ENCODE measurements at places on chromosomes 11 and 22. TPM values are rescaled to one million over a fixed set of nuclear protein-coding genes. Genes with fewer than 3 reads are reported as not detected.

Gene OR8D4
- not detected for total RNA-seq

Gene ELFN2
- total RNA-seq: 4.6 TPM

Gene CHRM1
- not detected for total RNA-seq

Gene IL17REL
- not detected for total RNA-seq

Gene UPK3A
- total RNA-seq: 2.0 TPM

Gene SLC43A1
- total RNA-seq: 3.6 TPM

Gene GSTT2B
- total RNA-seq: 2.1 TPM

Gene ZP1
- not detected for total RNA-seq

- no peak for DNase-seq
Observed at GRCh38 chr22:50305393-50305922, 2.0 kb downstream of the PLXNB2 start.

DNA sequence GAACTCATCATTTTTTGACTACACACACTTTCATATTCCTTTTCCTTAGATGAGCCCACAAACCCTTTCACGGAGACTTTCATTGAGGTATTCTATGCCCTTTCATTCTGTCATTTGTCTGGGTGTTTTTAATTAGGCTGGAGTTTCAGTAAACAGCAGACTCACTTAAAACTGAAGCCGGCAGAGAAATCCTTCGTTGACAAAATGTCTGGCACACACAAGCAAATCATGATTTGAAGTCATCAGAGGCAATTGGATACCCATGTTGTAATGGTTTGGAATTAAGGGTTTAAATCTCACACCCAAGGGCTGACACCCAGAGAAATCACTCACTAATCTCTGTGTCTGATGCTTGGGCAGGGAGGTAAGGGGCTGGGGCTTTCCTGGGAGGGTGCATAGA lies 127.1 kb downstream of the EHF start:
- DNase-seq: no peak

DNA sequence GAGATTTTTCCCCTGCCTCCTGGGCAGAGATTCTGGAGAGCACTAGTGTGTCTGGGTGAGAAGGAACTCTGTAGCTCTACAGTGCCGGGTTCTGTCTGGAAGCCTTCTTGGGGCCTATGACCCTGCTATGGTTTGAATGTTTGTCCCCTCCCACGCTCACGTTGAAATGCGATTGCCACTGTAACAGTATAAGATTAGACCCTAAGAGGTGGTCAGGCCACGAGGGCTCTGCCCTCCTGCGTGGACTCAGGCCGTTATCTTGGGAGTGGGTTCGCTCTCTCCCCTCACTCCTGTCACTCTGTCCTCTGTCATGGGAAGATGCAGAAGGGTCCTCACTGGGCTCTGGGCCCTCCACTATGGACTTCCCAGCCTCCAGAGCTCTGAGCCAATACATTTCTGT lies 3.5 kb downstream of the AP5B1 start:
- DNase-seq: no peak

DNA sequence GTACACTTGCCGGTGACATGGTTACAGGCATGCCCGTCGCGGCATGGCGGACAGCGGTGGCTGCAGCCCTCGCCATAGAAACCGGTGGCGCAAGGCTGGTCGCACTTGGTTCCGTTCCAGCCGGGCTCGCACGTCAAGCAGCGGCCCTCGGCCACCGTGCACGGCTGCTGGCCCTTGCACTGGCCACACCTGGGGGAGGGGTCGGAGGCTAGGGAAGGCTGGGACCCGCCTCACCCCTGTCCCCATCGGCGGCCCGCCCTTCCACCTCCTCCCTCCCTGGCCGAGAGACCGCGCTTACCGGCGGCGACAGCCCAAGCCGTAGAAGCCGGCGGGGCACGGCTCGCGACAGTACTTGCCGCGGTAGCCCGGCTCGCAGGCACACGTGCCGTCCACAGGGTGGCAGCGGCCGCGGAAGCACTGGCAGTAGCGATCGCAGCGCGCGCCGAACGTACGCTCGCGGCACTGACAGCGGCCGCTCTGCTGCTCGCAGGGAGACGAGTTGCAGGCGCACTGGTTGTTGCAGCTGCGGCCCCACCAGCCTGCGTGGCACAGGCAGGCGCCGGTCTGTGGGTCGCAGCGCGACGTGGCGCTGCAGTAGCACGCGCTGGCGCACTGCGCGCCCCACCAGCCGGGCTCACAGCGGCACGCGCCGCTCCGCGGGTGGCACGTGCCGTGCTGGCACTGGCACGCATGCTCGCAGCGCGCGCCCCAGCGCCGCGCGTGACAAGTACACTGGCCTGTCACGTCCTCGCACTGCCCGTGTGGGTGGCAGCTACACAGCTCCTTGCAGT lies 6.7 kb downstream of the SCARF2 start:
- no peak for DNase-seq

- DNase-seq: no peak
Observed at GRCh38 chr11:96827164-96827563, 437.4 kb downstream of the JRKL start.

DNA sequence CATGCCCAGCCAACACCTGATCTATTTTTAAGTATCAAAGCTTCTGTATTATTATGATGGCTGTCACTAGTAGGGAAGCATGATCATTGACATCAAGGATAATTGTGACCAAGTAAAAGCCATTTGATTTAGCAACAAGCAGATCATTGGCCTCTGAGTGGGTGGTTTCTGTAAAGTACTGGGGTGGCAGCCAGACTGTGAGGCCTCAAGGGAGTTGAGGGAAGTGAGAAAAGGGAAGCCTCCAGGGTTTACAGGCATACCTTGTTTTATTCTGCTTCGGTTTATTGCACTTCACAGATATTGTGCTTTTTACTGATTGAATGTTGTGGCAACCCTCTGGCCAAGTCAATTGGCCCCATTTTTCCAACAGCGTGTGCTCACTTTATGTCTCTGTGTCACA lies 60.1 kb downstream of the PRR5L start:
- DNase-seq: no peak

DNA sequence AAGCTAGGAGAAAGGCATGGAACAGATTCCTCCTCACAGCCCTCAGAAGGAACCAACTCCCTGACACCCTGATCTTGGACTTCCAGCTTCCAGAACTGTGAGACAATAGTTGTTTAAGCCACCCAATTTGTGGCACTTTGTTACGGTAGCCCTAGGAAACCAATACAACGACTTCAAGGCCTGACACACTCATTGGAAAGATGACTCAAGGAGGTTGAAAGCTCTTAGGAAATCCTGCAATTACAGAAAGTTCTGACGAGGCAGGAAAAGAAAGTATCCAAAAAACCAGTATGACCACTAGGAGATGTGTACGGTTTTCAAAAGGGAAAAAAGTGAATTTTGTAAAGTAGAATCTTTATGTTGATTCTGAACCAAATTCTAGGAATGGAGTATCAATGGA lies 161.4 kb downstream of the SWAP70 start:
- DNase-seq: no peak

- no peak for DNase-seq
Observed at GRCh38 chr11:65630215-65630614, 7.7 kb upstream of the SIPA1 start.

DNA sequence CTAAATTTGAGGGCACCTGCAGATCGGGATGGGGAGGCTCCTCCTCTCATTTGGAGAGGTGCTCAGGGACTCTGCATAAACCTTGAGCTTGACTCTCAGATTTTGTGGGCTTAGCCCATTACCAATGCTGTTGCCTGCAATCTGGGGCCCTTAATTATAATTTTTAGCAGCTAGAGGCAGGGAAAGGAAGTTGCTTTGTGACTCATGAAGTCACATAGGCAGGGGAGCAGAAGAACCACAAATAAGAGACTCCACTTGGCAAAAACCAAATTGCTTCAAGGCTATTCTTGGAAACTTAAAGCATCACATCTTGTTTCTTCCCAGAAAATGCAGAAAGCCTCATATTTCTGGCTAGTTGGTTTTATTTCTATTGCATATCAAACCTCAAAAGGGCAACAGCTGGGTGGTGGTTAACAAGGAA lies 46.9 kb downstream of the MICAL2 start:
- DNase-seq: no peak

- DNase-seq: no peak
Observed at GRCh38 chr11:63262547-63262946, 19.1 kb upstream of the SLC22A25 start.

DNA sequence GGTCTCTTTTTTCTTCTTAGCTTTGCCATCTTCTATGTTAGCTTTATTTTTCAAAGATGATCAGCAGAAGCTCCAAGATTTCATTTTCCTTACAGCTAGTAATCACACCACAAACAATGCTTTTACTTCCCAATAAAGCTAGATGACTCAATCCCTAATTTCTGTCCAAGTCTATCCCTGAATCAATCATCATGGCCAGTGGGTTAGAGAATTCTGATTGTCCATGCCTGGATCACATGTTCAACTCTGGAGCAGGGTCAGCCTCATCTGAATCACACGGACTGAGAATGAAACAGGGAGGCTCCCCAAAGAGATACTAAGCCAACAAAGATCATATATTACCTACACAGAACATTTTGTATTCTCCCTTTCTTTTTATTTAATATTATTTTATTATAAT lies 79.6 kb downstream of the BBOX1 start:
- DNase-seq: no peak

DNA sequence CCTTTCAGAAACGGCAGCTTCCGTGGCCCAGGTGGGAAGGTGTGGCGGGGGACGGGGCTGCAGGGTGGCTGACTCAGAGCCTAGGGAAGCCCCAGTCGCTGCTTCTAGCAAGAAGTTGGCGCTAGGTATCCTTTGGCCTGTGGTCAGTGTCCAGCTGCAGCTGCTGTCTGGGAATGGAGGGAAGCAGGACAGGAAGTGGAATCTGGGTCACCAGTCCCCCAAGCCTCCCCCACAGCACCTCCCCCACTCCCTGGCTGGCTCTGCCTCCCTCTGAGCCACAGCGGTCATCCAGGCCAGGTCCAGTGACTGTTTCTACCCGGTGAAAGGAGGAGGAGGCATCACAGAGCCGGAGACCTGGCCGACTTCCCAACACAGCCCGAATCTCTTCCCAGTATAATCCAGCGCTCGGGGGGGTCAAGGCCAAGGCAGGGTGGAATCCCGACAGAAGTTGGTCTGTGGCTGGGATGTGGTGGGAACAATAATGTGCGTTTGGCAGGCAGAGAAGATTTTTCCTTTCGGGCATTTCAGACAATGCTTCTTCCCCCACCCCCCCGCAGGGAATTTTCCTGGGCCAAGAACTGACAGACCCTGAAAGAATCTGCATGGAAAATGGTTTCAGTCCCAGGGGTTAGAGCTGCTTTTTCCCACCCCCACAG lies 45.1 kb downstream of the C11orf96 start:
- peak; percentile 13 for DNase-seq

- no peak for DNase-seq
Observed at GRCh38 chr11:125123947-125124617, 12.7 kb upstream of the TMEM218 start.
